ENCODE measurements at places on chromosomes 16 and 17. TPM values are rescaled to one million over a fixed set of nuclear protein-coding genes. Genes with fewer than 3 reads are reported as not detected.

- peak; percentile 15 for DNase-seq
These were observed 58.1 kb downstream of the CYB5B start for GRCh38 chr16:69482410-69482991.

DNA sequence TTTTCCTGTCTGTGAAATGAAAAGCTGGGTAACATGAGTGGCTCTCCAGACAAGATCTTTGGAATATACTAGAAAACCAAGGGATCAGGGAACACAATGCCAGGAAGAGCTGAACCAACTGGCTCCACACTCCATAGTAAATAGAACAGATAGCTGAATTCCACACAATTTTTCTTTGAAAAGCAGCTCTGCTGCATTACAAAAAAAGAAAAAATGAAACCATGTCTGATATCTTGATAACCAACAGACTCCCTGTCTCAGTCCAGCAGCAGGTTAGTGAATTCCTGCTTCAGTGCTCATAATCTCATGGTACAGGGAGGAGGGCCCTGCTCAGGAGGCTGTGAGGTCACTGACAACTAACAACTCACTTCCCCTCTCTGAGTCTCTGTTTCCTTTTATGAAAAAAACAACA lies 97.1 kb downstream of the CDH11 start:
- no peak for DNase-seq

DNA sequence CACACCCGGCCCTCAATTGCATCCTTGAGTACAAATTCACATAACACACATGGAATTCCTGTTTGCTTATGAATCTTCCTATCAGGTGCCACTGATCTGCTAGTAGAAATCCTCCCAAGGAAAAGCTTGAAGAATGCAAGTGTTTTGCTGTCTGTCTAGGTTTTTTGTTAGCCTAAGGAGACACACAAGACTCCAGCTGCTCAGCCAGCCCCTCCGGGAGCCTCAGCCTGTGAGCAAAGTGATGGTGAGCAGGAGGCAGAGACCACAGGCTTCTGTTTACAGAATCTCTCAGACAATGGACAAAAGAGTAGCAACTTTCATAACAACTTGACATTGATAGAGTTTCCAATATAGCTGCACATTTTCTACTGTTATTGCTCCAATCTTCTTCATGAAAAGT lies 18.4 kb upstream of the PRKCA start:
- DNase-seq, result no peak

GRCh38 chr16:58389724-58390123 lies 2.5 kb upstream of the GINS3 start:
- no peak for DNase-seq

- DNase-seq, result no peak
These were observed 21.5 kb upstream of the NDRG4 start for GRCh38 chr16:58478427-58478826.

DNA sequence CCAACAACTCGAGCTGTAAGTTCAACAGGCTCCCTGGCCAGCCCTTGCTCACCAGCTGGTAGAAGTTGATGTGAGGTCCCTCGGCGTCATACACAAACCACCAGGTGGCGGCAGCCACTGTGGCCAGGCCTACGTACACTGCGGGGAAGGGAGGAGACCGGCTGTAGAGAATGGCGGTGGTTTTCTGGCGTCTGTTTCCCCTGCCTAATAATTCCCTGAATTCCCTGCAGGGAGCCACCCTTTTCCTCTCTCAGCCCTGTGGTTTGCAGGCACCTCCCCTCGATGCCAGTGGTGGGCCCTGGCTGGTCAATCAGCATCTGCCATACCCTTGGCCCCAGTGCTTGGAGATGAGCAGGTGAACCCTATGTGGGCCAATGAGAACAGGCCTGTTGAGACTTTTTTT lies 18.9 kb upstream of the P2RX1 start:
- DNase-seq, result peak; percentile 80

The ATAD5 gene
- total RNA-seq, result 3.7 TPM

- no peak for DNase-seq
These were observed 3.8 kb upstream of the SNX20 start for GRCh38 chr16:50684823-50685461.

The TLK2 gene
- total RNA-seq, result 51.6 TPM

DNA sequence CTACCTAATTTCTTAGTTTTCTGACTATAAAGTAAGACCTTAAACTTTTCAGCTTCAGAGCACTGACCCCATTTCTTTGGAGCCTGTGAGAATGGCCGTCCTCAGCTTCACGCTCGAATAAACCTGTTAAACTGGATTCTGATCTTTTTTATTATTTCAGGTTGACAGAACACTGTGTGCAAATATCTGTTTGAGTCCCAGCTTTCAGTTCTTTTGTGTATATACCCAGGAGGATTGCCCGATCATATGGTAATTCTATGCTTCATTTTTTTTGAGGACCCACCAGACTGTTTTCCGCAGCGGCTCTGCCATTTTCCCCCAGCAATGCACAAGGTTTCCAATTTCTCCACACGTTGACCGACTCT lies 19.8 kb upstream of the KCNH6 start:
- DNase-seq, result no peak

DNA sequence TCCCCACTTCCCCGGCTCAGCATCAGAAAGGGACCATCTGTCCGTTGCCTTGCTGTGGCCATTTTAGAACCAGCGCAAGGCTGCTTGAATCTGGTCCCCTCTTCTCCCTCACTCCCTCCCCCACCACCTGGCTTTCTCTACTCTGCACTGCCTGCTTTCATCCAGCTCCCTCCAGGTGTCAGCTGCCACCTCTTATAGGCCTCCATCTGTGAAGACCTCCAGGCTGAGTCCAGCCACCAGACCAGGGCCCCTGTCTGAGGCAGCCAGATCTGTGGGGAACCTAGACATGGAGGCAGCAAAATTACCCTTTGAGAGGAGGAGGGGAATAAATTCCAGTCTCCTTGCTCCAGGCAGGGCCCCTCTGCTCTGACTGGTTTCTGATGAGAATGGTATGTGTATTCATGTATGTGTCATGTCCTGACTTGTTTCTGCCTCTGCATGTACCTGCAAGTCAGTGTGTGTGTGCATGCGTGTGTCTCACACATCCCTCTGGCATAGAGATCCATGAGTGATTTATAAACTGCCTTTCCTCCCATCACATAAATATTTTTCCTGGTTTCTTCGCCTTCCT lies 21.1 kb downstream of the MINK1 start:
- DNase-seq, result no peak

GRCh38 chr17:28846231-28846630 lies 3.6 kb upstream of the FAM222B start:
- no peak for DNase-seq

DNA sequence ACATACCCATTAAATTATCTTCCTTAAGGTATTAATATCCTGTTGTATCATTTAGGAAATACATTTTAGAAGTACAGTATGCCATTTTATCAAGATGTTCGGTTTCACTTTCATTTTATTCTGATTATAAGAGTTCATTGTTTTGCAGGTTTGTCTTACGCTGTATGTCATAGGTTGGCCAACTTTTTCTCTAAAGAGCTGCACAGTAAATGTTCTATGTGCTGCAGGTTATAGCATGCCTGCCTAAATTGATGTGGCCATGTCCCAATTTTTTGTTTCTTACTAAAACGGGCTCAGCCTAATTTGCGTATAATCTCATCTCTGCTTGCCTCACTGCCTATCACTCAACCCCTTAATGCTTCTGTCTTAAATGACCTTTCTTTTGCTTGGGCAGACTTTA lies 126.4 kb downstream of the USP22 start:
- no peak for DNase-seq

DNA sequence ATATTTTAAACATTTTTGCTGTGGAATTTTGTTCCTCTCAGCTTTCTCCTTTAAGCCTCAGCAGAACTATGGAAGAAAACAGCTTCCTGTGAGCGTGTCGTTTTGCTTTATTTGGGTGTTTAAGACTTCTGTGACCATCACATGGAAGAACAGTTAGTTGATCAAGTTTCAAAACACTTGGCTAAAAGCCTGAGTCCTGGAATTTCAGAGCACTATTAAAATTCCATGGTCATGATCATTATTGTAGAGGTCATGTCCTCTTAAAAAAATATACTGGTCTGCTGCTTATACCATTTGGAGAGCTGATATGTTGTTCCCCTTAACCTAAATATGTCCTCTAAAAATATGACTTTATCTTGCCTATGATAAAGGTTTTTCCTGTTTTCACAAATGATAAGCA lies 12.6 kb upstream of the CDR2 start:
- DNase-seq, result no peak

GRCh38 chr16:4639899-4640509 lies 15.4 kb downstream of the MGRN1 start:
- no peak for DNase-seq

- DNase-seq, result no peak
These were observed 34.6 kb downstream of the DCUN1D3 start for GRCh38 chr16:20865420-20866131.

DNA sequence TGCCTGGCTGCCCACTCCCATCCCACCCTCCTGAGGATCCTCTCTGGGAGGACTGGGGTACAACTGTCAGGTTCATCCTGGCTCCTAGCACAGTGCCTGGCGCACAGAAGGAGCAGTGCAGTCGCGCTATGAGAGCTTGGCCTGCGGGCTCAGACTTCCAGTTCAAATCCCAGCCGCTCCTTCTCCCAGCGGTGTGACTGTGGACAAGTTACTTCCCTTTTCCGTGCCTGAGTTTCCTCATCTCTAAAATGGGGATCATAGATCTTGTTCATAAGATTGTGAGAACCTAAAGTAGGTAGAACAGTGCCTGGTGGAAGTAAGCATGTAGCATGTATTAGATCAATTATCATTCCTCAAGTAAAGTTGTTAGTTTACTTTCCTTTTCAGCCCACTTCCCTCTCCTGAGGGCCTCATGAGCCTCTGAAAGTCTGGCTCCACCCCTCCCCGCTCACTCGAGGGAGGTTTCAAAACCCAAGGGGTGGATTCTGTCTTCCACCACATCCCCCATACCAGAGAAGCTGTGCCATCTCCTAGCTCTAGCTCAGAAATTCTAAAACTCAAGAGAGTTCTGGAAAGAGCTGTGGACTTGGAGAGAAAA lies 19.9 kb upstream of the COL1A1 start:
- no peak for DNase-seq

The DPEP3 gene
- total RNA-seq, result not detected

GRCh38 chr16:3937066-3937875 lies 56.8 kb upstream of the CREBBP start:
- no peak for DNase-seq

DNA sequence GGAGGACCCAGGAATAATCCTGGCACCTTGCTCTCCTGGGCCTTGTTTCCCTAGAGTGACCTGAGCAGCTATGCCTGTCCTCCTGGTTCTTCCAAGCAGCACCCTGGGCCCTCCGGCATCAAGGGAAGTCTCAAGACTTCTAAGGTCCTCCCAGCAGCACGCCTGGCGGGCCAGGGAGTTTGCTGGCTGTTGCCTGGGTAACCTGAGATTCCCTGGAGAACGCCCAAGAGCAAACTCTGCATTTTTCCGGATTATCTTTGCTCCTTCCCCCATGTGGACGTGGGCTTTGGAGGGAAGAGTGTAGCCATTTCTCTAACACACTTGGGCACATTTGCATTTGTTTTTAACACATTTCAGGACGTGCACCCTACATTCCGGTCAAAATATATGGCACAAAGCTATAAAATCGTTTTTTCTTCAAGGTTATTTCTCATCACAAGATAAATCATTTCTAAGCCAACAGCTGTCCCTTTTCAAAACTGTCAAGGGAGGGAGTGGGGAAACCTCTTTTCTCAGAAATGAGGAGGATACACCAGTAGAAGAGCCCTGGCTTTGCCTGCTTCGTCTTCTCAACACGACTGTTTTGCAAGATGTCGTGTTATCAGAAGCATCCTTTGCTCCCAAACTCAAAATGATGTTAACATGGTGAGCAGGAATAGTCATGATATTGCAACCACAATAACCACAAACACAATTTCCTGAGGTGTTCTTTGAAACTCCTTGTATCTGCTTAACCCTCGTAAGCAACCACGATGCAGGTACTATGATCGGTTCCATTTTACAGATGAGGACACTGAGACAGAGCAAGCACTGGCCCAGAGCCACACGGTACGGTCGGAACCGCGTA lies 116.5 kb downstream of the ADCY9 start:
- no peak for DNase-seq

- DNase-seq, result no peak
These were observed 25.0 kb upstream of the TMEM97 start for GRCh38 chr17:28293994-28294393.

DNA sequence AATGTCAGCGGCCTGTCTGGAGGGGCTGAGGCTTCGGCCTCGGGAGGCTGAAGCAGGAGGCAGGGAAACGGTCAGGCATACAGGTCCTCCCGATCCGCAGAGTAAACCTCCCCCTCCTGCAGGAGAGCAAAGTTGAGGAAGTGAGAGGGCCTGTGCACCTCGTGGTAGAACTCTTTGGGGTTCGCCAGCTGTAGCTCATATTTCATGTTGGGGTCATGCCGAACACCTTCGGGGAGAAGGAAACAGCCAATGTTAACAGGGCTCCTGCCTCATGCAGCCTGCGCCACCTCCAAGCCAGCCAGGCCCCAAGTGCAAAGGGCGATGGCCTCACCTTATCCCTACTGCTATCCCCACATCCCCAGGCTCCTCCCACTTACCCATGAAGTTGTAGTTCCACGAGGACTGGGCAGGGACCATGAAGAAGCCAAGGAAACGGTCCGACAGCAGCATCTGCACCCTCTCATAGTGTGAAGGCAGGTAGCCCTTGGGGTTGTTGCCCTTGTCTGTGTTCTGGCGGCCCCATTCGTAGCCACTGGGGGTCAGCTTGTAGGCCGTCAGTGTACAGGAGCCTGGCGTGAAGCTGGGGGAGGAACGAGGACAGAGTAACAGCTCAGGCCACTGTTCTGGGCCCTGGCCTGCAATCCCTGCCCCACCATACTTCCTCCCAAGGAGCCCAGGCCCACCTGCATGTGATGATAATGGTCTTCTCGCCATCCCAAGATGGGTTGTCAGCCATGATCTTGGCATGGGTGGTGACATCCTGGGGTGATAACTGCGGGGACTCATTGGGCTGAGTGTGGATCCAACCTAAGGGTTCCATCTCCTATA lies 1.3 kb upstream of the RILP start:
- peak; percentile 70 for DNase-seq

The TBC1D26 gene
- not detected for total RNA-seq

DNA sequence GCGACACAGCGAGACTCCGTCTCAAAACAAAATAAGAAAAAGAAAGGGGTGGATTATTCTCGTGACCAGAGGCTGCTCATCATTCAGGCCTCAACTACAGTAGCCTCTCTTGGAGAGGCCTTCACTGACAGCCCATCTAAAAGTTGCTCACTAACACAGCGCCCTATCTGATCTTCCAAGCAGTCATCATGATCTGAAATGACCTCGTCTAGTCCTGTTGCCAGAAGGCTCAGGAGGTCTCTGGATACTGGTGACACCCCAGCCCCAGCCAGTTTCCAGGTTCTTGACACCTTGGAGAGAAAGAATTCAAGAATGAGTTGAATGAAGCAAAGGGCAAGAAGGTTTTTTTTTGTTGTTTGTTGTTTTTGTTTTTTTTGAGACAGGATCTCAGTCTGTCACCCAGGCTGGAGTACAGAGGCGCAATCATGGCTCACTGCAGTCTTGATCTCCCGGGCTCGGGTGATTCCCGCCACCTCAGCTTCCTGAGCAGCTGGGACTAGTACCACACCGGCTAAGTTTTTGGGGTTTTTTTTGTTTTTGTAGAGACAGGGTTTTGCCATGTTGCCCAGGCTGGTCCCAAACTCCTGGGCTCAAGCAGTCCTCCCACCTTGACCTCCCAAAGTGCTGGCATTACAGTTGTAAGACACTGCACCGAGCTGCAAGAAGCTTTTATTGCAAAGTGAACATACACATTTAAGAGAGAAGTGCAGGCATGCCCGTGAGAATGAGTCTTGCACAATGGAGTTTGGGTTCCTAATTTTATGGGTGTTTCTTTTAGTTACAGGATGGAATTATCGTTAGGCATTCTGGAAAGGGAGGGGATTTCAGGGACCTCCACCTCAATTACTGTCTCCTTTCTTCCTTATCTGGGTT lies 2.7 kb upstream of the ZC3H7A start:
- DNase-seq, result no peak
